GM12891 (cell line): ENCODE measurements at places on chromosomes 2 and 18.

GRCh38 chr2:241763551-241764274, 12.9 kb upstream of the GAL3ST2 start:
- DNase-seq = no peak

DNA sequence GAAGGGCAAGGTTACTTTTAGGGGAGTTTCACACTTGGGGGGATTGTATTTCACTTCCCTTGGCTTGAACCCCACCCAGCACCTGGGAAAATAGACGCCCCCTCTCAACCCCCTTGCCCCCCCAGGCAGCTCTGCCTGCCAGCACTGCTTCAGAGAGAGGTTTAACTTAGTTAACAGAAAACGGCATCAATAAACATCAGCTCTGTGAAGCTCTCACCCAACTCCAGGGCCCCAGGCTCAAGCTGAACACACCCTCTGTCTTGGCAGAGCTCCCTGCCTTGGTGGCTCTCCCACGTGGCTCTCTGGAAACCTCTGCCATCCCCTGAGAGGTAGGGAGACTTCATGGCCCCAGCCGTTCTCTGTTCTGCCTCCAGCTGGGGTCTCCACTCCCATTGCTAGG, 244.1 kb downstream of the ACKR3 start:
- no peak for DNase-seq

DNA sequence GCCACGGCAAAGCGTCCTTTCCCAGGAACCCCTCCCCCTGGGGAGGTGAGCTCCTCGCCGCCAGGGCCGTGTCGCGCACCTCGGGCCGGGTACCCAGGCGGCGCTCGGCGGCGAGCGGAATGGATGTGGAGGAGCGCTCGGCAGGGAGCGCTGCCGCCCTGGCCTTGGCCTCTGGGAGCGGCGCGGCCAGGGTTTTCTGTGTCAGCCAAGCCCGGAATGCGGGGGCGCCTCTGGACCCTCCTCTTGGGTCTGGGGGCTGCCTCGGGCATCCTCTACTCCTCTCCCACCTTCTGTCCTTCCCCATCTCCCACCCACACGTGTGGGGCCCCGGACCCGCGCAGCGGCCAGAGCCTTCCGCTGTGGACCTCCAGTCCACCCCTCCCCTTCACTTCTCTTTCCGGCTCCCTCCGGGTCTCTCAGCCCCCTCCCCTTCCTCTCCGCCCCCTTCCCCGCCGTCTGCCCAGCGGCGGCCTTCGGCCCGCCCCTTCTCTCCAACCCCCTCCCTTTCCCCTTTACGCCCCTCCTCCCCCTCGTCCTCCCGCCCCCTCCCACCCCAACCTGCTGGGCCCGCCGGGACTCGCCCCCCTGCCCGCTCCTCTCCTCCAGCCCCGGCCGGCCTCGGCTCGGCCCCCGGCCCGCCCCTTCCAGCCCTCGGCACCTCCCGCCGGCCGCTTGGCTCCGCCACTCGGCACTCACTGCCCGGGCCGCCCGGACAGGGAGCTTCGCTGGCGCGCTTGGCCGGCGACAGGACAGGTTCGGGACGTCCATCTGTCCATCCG, at the start of gene MERTK:
Gene MERTK (plus strand): TSS at position 684 of the 779 bp plus-strand sequence. CDS start 129 bp downstream, outside the sequence.
- DNase-seq = peak; percentile 72

- no peak for DNase-seq
These were observed 533.5 kb upstream of the NRP2 start for GRCh38 chr2:205148755-205149154.

DNA sequence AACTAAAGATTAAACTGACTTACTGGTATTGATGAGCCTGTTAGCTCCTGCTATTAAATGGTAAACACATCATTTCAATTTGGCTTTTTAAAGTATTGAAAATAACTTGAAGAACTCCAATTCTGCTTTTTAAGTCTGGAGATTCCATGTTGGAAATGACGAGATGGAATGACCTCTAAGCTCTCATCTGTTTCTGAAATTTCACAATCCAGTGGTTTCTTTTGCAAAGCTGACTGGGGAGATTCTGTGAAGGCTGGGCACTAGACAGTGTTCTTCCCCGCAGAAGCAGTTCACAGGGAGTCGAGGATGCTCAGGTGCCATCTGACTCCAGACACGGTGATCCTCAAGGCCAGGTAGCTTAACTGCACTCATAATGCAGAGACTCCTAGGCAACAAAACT, 44.7 kb downstream of the DHRS9 start:
- no peak for DNase-seq

DNA sequence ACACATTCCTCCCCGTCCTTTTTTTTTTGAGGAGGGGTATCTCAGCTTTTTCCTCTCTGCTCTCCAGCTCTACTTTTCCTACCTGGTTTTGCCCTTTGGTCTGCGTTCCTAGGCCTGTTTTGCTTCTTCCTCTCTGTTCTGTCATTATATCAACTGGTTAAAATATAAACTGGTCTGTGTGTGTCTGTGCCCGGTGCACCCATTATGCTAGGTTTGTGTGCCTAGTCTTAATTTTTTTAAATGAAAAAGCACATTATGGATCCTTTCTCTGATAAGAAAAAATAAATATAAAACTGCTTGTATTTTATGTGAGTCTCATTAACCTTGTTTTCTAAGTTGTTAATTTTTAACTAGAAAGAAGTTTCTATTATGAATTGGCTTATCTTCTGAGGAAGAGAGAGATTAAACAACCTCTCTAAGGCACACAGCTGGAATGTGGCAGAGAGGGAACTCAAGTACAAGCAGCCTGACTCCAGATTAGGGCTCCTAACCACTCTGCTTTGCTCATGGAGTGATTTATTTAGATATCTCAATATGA, 17.4 kb downstream of the SLC38A11 start:
- DNase-seq = no peak

DNA sequence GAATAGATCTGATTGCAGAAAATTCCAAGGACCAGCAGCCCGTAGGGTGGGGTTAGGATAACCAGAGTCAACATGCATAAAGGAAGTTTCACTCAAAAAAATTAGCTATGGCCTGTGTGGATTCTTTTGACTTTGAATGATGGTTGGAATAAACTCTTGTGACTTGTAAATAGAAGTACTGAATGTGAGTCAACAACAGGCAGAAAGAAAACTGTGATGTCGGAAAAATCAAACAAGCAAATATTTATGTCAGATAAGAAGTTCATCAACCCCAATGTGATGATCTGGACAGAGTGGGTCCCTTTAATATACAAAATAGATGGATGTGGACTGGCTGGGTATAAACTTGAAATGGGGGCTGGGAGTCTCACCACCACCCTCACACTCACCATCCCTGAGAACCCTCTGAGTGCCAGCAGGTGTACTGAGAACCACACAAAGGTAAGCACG, 68.4 kb downstream of the TIMM21 start:
- DNase-seq = no peak

DNA sequence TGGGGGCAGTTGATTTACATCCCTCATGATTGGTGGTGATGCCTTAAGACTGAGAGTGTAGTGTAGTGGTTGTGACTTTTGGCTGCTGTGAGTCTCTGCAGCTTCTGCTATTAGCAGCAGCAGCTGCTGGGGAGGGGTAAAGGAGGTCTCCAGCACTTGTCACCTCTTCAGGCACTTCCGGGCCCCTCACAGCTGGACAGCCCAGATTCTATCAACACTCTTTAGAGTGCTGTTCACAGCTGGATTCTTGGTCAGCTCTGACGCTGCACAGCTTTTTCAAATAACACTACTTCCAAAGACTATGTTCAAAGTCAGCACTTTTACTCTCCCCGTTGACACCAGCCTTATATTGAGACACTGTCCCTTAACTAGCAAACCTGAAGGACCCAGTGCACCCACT, 396.0 kb downstream of the MEIS1 start:
- DNase-seq = no peak

DNA sequence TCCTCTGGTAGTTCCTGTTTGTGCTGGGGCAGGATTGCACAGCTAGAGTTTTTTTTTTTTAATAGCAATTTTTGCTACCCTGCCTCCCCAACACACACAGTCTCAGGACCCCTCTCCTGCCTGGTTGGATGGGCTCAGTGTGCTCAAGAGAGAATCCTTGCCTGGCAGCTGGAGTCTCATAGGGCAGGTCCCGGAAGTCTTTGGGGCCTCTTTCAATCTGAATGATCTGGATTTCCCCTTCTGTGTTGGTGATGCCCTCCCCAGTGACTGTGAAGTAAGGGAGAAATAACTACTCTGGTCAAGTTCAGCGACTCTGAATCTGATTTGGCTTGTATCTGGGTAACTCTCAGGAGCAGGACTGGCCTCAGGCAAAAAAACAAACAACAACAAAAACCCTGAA, 220.6 kb upstream of the LRRTM1 start:
- DNase-seq = no peak
